DMS79 (cell line): ENCODE measurements at places on chromosomes 5 and 9.

DNA sequence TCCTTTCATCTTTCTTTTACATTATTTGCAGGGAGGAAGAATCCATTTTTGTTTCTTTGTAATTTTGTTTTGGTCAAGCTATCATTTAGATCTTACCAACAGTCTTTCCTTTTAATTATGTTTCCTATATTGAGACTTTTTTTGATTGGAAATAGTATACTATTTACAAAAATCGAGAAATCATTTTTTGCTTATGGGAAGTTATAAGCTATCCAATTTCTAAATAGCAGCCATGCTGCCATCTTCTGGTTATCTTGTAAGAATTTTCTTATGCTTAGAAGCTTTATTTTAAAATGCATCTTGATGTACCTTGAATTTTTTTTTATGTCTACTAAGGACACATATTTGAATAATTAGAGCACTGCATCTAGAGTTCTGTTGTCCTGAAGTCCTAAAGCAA, 821.2 kb downstream of the PTPRD start:
- peak; percentile 3 for DNase-seq

DNA sequence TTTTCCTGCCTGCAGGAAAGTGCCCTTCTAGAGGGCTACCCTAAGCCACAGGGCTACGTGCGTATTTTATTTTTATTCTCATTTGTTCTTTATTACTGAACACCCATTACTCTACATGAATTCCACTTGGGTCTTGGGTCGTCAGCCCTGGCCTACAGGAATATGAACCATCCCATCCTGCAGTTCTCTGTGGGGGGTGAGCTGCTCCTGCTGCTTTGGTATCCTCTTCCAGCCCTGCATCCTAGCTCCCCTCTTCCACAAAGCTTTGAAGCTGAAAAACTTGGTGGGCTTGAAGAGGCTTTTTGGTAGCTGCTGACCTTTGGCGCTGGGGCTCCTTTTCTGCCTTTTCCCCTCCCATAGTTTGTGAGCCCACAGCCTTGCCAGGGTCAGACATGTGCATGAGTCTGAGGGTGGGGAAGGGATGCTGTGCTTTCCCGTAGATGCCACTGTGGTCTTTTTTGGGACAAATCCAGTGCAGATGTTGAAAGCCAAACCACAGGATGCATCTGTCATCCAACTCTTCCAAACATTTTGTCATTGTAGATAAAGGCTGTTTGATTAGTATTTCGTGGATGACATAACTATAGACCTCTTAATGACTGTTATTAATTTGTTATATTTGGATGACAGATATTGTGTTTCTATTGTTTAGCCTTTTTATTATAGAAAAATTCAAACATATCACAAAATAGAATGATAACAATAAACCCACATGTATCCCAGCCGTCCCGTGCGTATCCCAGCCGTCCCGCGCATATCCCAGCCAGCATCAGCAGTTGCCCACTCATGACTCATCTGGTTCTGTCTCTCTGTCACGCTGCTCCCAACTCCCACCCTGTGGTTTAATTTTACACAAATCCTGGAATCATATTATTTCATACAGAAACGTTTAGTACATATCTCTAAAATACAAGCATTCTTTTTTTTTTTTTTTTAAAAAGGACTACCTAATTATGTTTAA, 43.9 kb downstream of the SLC46A2 start:
- DNase-seq = no peak

GRCh38 chr5:150584556-150585335, 55.7 kb upstream of the SYNPO start:
- DNase-seq = no peak

GRCh38 chr9:135216791-135217441, 129.4 kb downstream of the OLFM1 start:
- peak; percentile 29 for DNase-seq

- no peak for DNase-seq
These were observed 541 bp downstream of the GNPDA1 start for GRCh38 chr5:142012186-142012785.

- no peak for DNase-seq
These were observed 61.9 kb upstream of the MEGF10 start for GRCh38 chr5:127228540-127229184.
